ENCODE measurements at places on chromosomes 16 and 17. TPM values are rescaled to one million over a fixed set of nuclear protein-coding genes. Genes with fewer than 3 reads are reported as not detected.

GRCh38 chr17:75155191-75155601 is 884 bp upstream of the JPT1 start:
- peak overlapping the region; percentile 47 for H3K4me3 ChIP-seq
- no peak for DNase-seq
- H3K4me1 ChIP-seq, result peaks cover 33% of the 10 kb centered on the region
- H3K27me3 ChIP-seq, result peaks cover 7% of the 10 kb centered on the region
- no peaks in the 10 kb centered on the region for H3K36me3 ChIP-seq

Gene RHBDF2
- 90.5 TPM for polyA plus RNA-seq

DNA sequence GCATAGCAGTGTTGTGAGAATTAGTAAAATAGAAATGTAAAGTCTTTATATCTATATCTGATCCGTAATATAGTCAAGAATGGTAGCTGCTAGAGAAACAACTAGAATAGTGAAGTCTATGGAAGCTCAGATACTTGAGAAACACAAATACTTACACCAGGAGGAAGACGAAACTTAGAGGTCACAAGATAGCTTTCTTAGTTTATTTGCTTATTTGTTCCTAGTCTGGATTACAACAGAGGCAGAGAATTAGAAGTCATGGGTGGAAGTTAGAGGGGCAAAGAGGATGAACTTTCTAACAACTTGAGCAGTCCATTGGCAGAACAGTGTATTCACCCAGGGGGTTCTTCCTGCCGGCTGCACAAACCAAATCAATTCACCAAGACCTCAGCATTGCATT is 13.9 kb downstream of the GNGT2 start:
- peaks cover 34% of the 10 kb centered on the region for H3K4me1 ChIP-seq
- DNase-seq, result no peak
- no peaks in the 10 kb centered on the region for H3K36me3 ChIP-seq
- peaks cover 22% of the 10 kb centered on the region for H3K27me3 ChIP-seq
- H3K27ac ChIP-seq, result no peak overlapping the region

DNA sequence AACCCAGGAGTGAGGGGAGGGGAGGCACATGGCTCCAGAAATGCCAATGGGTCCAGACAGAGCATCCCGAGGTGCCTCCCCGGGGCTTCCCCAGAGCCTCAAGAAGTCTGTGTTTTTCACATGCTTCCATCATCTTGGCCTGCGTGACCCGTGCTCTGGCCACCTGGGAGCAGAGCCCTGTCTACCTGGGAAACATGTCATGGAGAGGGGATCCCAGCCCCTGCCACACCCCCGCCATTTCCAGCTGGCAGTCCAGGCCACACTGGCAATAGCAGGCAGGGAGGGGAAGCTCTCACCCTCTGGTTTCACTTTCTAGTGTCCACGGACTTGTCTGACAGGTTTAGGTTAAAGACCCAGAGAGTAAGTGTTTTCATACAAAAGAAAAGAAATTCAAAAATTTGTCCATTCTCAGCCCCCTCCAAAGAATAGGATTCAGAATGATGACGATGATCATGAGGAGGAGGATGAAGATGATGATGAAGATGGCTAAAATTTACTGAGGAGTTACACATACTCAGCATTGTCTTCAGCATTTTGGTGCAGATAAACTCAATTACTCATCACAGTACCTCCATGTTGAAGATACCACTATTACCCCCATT is 9.0 kb downstream of the SMIM5 start:
- DNase-seq, result no peak
- H3K4me3 ChIP-seq, result no peak overlapping the region
- H3K36me3 ChIP-seq, result no peaks in the 10 kb centered on the region
- peaks cover 12% of the 10 kb centered on the region for H3K4me1 ChIP-seq
- no peak overlapping the region for H3K27ac ChIP-seq
- no peaks in the 10 kb centered on the region for H3K27me3 ChIP-seq

DNA sequence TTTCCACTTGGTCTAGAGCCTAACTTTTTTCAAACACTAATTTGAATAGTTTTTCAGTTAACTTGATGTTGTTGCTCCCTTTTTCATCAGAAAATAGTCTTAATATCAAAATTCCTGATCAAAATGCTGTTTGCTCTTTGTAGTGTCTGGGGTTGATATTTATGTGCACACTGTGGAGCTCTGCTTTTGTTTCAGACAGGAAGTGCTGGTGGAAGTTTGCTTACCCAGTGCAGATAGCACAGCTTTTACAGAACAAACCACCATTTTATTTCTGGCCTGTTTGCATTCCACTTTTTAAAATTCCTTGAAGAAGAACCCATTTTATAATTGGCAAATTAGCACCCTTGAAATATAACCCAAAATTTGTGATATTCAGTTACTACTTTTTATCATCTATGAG is 125.4 kb downstream of the MRTFB start:
- H3K27ac ChIP-seq, result no peak overlapping the region
- H3K27me3 ChIP-seq, result no peaks in the 10 kb centered on the region
- H3K4me3 ChIP-seq, result no peak overlapping the region
- H3K36me3 ChIP-seq, result no peaks in the 10 kb centered on the region
- no peak for DNase-seq
- peaks cover 18% of the 10 kb centered on the region for H3K4me1 ChIP-seq

Gene DOC2B
- polyA plus RNA-seq, result not detected

Gene IGF2BP1
- not detected for polyA plus RNA-seq
